ENCODE measurements at places on chromosomes 3 and 15. TPM values are rescaled to one million over a fixed set of nuclear protein-coding genes. Genes with fewer than 3 reads are reported as not detected.

ANKRD34C gene
- not detected for total RNA-seq

GATA2 gene
- total RNA-seq, result 3.5 TPM

PIGZ gene
- total RNA-seq, result 1.1 TPM

DNA sequence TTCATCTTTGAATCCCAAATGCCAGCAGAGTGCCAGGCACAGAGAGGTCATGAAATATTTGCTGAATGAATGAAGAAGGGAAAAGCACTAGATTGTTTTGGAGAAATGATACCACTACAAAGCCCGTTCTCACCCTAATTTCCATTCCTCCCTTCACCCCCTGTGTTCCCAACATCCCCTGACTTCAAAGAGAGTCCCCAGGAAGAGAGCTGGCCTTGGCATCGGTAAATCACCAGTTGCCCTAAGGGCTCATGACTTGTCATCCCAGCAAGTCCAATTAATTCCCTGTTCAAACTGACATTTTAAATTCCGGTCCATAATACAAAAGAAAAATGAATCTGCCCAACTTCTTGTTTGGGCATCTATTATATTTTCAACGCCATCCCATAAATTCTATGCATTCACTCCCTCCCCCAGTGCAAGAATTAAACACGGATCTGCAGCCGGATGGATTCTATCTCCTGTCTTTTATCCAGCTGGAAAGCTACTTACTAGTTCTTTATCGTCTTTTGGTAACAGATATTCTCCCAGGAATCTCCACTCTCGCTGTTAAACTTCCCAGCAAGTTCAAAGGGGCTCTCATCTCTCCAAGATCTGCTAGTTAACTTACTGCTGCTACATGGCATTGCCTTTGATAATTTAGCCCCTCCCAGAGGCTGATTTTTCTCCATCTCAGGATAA is 63.9 kb upstream of the TSC22D2 start:
- H3K27ac ChIP-seq, result no peak overlapping the region
- no peaks in the 10 kb centered on the region for H3K27me3 ChIP-seq
- no peak overlapping the region for H3K4me3 ChIP-seq
- no peaks in the 10 kb centered on the region for H3K36me3 ChIP-seq
- H3K4me1 ChIP-seq, result no peaks in the 10 kb centered on the region
- no peak for DNase-seq

- H3K27ac ChIP-seq, result no peak overlapping the region
- peak; percentile 10 for DNase-seq
- no peaks in the 10 kb centered on the region for H3K27me3 ChIP-seq
These were observed 62.9 kb downstream of the ATG7 start for GRCh38 chr3:11335056-11335608.

HMCES gene
- 60.7 TPM for total RNA-seq

DNA sequence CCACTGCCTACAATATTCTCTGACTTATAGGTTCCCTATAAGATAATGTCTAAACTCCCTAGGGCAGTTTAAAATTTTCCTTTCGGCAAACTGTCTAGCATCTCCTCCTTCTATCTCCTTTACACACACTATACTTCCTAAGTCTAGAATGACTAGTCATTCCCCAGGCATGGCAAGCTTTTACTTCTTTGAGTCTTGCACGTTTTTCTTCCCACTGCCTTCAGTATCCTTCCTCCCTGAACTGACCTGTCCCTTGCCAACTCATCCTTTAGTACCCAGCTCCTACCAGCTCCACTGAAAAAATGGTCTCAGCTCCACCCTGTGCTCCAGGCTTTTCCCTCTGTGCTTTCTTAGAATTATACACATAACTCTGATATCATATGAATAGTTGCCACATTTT is 93.8 kb upstream of the KBTBD8 start:
- H3K4me1 ChIP-seq, result no peaks in the 10 kb centered on the region
- no peak overlapping the region for H3K27ac ChIP-seq
- H3K27me3 ChIP-seq, result no peaks in the 10 kb centered on the region
- DNase-seq, result no peak
- H3K4me3 ChIP-seq, result no peak overlapping the region

APBA2 gene
- 118 TPM for total RNA-seq

- no peak overlapping the region for H3K4me3 ChIP-seq
- DNase-seq, result no peak
- no peaks in the 10 kb centered on the region for H3K36me3 ChIP-seq
- H3K4me1 ChIP-seq, result no peaks in the 10 kb centered on the region
- H3K27ac ChIP-seq, result no peak overlapping the region
- no peaks in the 10 kb centered on the region for H3K27me3 ChIP-seq
These were observed 12.0 kb downstream of the TBC1D5 start for GRCh38 chr3:17730318-17730967.

- H3K27me3 ChIP-seq, result no peaks in the 10 kb centered on the region
- no peaks in the 10 kb centered on the region for H3K36me3 ChIP-seq
- no peak overlapping the region for H3K4me3 ChIP-seq
- DNase-seq, result no peak
These were observed 192.3 kb upstream of the RBMS3 start for GRCh38 chr3:29088579-29088978.

GRCh38 chr3:52841981-52842340 is 7.1 kb upstream of the MUSTN1 start:
- no peak overlapping the region for H3K27ac ChIP-seq
- H3K27me3 ChIP-seq, result no peaks in the 10 kb centered on the region
- H3K36me3 ChIP-seq, result peaks cover 35% of the 10 kb centered on the region
- H3K4me1 ChIP-seq, result peaks cover 27% of the 10 kb centered on the region

- no peak overlapping the region for H3K4me3 ChIP-seq
- H3K27ac ChIP-seq, result no peak overlapping the region
- peaks cover 3% of the 10 kb centered on the region for H3K27me3 ChIP-seq
- DNase-seq, result no peak
- H3K36me3 ChIP-seq, result no peaks in the 10 kb centered on the region
These were observed 3.6 kb upstream of the A4GNT start for GRCh38 chr3:138135833-138136194.

GRCh38 chr15:57792724-57793449 is 86.4 kb downstream of the POLR2M start:
- no peaks in the 10 kb centered on the region for H3K36me3 ChIP-seq
- DNase-seq, result no peak
- H3K4me3 ChIP-seq, result no peak overlapping the region
- H3K27me3 ChIP-seq, result no peaks in the 10 kb centered on the region
- H3K27ac ChIP-seq, result no peak overlapping the region

GRCh38 chr3:34216711-34217335 is 418.4 kb downstream of the PDCD6IP start:
- H3K4me3 ChIP-seq, result no peak overlapping the region
- no peaks in the 10 kb centered on the region for H3K36me3 ChIP-seq
- no peaks in the 10 kb centered on the region for H3K4me1 ChIP-seq
- DNase-seq, result no peak

VWA5B2 gene
- 0.16 TPM for total RNA-seq

FOXB1 gene
- not detected for total RNA-seq

C15orf39 gene
- total RNA-seq, result 29.3 TPM

MKRN3 gene
- 2.9 TPM for total RNA-seq

DNA sequence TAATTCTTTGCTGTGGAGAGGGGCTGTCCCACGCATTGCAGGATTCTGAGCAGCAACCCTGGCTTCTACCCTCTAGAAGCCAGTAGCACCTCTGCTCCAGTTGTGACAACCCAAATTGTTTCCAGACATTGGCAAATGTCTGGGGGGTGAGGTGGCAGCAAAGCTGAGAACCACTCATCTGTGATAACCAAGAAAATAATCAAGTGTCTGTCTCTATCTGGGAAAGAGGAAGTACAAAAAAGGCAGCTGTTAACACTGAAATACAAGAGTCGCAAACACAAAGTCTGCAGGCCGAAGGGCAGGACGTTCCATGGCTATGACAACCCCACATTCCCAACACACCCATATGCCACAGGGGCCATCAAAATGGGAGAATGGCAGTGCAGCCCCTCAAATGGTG is 42.2 kb upstream of the GNB5 start:
- no peak overlapping the region for H3K4me3 ChIP-seq
- no peaks in the 10 kb centered on the region for H3K36me3 ChIP-seq
- H3K27ac ChIP-seq, result peak overlapping the region; percentile 75
- H3K27me3 ChIP-seq, result no peaks in the 10 kb centered on the region

GRCh38 chr3:104437891-104438290 is 928.8 kb upstream of the ALCAM start:
- H3K27ac ChIP-seq, result no peak overlapping the region
- no peak for DNase-seq
- H3K4me3 ChIP-seq, result no peak overlapping the region
- no peaks in the 10 kb centered on the region for H3K36me3 ChIP-seq

POLQ gene
- 1.1 TPM for total RNA-seq

DNA sequence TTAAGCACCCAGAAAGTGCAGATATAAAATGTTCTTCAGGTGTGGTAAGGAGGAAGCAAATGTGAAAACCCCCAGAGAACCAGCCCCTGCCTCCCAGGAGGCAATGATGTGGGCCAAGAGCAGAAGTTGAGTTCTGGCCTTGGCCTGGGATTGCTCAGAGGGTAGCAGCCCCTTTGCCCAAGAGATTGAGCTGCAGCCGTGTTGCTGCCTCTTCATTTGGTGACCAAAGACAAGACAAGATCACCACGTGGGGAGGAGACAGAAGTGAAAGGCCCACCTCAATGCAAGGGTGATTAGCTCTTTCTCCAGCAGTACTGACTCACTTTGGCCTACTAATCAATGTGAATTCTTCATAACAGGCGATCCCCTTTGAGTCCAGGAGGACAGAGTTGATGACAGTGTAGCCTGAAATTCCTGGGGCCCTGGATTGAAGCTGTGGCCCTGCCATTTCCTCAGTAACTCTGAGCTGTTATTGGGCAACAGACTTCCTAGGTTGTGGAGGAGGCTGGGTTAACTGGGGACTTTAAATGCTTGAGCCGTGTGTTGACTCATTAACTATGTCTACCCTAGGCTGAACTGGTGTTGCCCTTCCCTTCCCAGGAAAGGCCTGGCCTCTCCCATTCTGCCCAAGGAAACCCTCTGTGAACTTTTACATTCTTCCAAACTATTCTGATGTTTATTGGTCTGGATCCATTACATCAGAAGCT is 86.5 kb downstream of the ST6GAL1 start:
- no peak overlapping the region for H3K4me3 ChIP-seq
- no peaks in the 10 kb centered on the region for H3K36me3 ChIP-seq
- DNase-seq, result no peak

DNA sequence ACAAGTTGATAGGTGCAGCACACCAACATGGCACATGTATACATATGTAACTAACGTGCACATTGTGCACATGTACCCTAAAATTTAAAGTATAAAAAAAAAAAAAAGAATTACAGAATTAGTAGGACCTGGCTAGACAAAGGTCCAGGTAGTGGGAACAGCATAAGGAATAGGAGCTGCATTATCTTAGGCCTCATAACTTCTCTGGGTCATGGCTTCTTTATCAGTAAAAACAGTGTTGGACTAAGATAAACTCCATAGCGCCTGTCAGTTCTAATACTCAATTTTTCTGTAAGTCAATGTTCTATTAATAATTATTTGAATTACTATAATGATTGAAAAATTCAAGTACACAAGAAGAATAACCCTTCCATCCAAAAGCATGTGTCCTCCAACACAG is 98.3 kb downstream of the HERC1 start:
- H3K4me1 ChIP-seq, result no peaks in the 10 kb centered on the region
- H3K4me3 ChIP-seq, result no peak overlapping the region
- H3K36me3 ChIP-seq, result peaks cover 5% of the 10 kb centered on the region
- no peak overlapping the region for H3K27ac ChIP-seq

C3orf22 gene
- total RNA-seq, result not detected

- no peaks in the 10 kb centered on the region for H3K36me3 ChIP-seq
- H3K4me3 ChIP-seq, result no peak overlapping the region
- H3K27me3 ChIP-seq, result no peaks in the 10 kb centered on the region
- no peak overlapping the region for H3K27ac ChIP-seq
These were observed 19.5 kb downstream of the BMF start for GRCh38 chr15:40088929-40089755.

- no peaks in the 10 kb centered on the region for H3K4me1 ChIP-seq
- H3K27ac ChIP-seq, result no peak overlapping the region
- DNase-seq, result no peak
- H3K4me3 ChIP-seq, result no peak overlapping the region
These were observed 13.7 kb upstream of the PDIA5 start for GRCh38 chr3:123053107-123053506.

GRCh38 chr3:170056710-170057454 is 19.1 kb downstream of the GPR160 start:
- no peak overlapping the region for H3K4me3 ChIP-seq
- peaks cover 4% of the 10 kb centered on the region for H3K4me1 ChIP-seq
- no peak for DNase-seq
- no peaks in the 10 kb centered on the region for H3K36me3 ChIP-seq
- H3K27ac ChIP-seq, result no peak overlapping the region
- no peaks in the 10 kb centered on the region for H3K27me3 ChIP-seq

MCCC1 gene
- total RNA-seq, result 33.1 TPM

CYFIP1 gene
- total RNA-seq, result 9.5 TPM

PYGO1 gene
- 0.18 TPM for total RNA-seq
